ENCODE measurements at places on chromosomes 1 and 21. TPM values are rescaled to one million over a fixed set of nuclear protein-coding genes. Genes with fewer than 3 reads are reported as not detected.

Gene TPR
- 47.4 TPM for polyA plus RNA-seq

Gene LDLRAD1
- 1.1 TPM for polyA plus RNA-seq

Gene CHIA
- 0.70 TPM for polyA plus RNA-seq

Gene DNM3
- 4.9 TPM for polyA plus RNA-seq

Gene PHLDA3
- 24.0 TPM for polyA plus RNA-seq

Gene PRKCZ
- 142 TPM for polyA plus RNA-seq

Gene HSD3B1
- not detected for polyA plus RNA-seq

Gene HRNR
- not detected for polyA plus RNA-seq

Gene BMP8B
- polyA plus RNA-seq = 4.4 TPM

Gene KISS1
- polyA plus RNA-seq = 3.7 TPM

Gene MTMR11
- 20.5 TPM for polyA plus RNA-seq

Gene MROH9
- 2.3 TPM for polyA plus RNA-seq

Gene TNFRSF4
- polyA plus RNA-seq = 0.80 TPM

Gene FCER1G
- polyA plus RNA-seq = 60.9 TPM

Gene NR1I3
- 0.57 TPM for polyA plus RNA-seq

DNA sequence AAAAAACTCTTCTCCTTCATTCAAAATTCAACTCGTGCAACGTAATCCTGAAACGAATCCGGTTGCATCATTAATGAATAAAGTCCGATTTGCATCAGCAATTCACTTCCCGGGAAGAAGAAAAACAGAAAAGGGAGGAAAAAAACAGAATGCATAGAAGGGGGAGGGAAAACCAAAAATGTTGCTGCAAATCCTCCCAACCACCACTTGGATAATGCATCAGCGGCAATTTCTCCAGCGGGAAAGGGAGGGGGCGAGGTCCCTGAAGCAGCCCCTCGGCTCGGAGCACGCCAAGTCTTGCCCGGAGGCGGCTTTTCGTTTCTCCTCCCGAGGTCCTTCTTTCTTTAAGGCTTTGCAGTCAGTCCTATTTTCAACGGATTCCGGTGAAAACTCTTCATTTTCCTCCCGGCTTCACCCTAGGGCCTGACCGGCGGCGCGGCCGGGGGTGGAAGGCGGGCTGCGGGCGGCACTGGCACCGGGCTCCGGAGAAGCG, 723 bp downstream of the CDC42BPA start:
- peak; percentile 69 for DNase-seq

GRCh38 chr1:184291701-184292100, 95.1 kb upstream of the C1orf21 start:
- DNase-seq = no peak

DNA sequence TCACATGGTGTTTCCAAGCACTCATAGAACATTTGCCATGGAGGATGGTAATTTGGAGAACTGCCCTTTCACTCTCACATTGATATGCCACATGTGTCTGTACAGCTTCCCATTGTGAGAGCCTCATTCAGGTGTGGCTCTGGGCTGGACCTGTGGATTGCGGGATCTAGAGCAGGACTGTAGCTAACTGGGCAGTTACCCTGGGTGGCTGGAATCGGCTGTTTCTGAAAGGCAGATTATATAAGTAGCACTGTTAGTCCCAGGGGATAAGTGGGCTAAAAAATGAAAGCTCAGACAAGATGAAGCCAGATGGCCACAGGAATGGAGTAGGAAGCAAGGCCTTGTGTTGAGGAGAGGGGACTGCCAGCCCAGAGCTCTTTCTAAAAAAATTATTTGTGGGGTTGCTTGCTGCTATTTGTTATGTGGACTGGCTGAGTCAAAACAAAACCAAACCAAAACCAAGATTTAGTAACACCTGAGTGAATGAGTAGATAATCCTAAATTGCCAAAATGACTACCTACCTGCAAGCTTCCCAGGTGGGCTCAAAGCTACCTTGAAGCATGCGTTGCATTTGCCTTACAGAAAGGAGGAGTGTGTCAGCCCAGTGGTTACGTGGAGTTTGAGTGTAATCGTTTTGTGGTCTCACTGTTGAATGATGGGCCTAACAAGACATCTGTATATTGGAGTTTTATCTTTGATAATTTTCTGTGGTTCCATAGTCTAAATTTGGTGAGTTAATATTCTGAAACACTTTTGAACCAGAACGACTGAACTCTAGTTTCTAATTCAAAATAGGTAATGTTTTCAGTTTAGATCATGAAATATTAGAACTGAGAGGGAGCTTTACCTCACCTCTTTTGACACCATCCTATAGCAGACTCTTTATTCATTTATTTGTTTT, 58.0 kb downstream of the SDCCAG8 start:
- no peak for DNase-seq

DNA sequence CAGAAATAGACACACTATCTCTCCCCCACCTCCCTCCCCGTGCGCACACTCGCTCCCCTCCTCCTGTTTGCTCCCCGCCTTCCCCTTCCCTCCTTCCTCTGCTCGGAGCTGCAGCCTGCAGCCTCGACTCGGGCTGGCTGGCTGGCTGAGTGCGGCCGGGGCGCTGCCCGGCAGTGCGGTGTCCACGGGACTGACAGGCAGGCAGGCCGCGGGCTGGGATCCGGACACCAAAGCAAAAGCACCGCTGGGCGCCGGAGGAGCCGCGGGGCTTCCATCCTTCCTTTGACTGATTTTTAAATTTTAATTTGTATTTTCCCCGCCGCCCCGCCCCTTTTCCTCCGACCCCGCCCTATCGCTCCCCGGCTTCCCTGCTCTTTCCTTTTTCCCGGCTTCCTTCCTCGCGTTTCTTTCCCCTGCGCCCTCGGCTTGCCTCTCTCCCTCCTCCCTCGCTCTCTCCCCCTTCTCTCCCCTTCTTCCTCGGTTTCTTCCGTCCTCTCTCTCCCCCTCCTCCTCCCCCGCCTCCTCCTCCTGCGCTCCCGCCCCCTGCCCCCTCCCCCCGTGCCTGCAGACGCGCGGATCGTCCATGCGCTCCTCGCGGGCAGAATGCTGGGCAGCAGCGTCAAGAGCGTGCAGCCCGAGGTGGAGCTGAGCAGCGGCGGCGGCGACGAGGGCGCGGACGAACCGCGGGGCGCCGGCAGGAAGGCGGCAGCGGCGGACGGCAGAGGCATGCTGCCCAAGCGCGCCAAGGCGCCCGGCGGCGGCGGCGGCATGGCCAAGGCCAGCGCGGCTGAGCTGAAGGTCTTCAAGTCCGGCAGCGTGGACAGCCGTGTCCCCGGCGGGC, 109.4 kb downstream of the NAV1 start:
- peak; percentile 68 for DNase-seq

GRCh38 chr1:79847700-79848099, 841.2 kb upstream of the ADGRL4 start:
- no peak for DNase-seq

DNA sequence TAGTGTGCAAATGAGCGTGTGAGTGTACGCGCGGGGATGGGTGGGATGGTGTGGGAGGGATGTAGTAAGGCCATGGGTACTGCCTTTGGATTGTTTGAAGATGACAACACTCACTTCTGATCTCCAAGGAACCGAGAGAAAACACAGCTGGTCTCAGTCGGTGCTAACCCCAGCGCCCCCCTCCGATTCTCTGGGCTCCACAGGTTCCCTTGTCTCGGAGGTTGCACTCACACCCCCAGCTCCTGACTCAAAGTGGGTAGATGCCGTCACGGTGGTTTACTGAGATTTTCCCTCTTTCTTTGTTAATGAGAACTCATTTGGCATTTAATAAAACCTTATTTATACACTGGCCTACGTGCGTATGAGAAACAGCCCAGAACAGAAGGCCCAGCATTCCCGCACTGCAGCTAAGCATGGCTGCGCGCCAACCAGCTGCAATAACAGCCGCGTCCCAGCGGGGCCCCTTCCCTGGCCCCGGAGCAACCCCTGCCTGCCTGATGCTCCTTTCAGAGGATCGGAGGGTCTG, 25.8 kb downstream of the ABCA4 start:
- DNase-seq = peak; percentile 83

DNA sequence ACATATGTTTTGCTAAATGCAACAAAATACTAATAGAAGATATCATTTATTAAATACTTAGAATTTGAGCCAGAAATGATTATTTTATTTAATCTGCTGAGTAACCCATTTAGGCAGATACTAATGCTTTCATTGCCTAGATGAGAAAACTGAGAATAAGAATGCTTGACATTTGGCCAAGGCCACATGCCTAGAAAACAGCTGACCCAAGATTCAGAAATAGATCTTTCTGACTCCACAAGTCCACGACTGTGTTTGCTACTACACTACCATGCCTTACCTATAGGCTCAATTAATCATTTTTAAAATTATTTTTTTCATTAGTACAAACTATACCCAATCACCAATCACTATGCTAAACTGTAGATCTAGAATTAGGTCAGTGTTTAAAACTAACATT, 129.7 kb downstream of the ATP1B1 start:
- peak; percentile 56 for DNase-seq

- peak; percentile 65 for DNase-seq
These were observed 2.8 kb upstream of the SRRM1 start for GRCh38 chr1:24640288-24640687.

GRCh38 chr1:246072456-246072955, 434.6 kb downstream of the SMYD3 start:
- DNase-seq = no peak

GRCh38 chr1:175480343-175480822, 263.0 kb downstream of the TNR start:
- DNase-seq = no peak

GRCh38 chr1:94737124-94737998, 82.8 kb upstream of the SLC44A3 start:
- no peak for DNase-seq

DNA sequence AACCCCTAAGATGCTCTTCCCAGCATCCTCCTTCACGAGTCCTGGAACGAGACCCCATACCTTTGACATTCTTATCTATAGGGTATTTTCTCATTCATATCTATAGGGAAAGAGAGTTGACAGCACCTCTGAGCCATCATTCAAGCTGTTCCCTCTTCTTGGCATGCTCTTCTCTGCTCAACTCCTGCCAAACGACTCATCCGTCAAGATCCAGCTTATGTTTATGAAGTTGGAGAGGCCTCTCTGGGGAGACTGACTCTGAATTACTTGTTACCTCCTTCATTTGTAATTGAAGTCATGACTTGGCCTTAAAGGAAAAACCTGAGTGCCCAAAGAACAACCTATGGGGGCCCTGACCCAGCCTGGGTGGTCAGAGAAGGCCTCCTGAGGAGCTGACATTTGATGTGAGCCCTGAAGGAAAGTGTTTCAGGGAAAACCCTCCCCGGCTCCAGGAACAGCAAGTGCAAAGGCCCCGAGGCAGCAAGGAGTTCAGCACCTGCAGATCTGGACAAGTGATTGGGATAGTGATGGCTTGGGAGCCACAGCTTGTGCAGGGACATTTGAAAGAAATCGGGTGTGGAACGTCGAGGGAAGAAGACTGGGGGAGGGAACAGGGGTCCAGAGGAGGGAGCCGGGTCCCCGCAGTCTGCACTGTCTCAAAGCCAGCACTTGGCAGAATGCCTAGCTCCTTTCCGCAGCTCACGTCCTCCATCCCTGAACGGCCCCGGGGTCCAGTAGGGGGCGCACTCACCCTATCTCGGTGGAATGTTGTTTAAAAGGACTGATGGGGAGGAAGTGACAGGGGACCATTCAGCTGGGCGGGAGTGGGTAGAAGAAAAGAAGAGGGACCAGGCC, 14.0 kb upstream of the CDA start:
- DNase-seq = peak; percentile 72

GRCh38 chr1:39080269-39080826, 54.2 kb downstream of the NDUFS5 start:
- DNase-seq = no peak

DNA sequence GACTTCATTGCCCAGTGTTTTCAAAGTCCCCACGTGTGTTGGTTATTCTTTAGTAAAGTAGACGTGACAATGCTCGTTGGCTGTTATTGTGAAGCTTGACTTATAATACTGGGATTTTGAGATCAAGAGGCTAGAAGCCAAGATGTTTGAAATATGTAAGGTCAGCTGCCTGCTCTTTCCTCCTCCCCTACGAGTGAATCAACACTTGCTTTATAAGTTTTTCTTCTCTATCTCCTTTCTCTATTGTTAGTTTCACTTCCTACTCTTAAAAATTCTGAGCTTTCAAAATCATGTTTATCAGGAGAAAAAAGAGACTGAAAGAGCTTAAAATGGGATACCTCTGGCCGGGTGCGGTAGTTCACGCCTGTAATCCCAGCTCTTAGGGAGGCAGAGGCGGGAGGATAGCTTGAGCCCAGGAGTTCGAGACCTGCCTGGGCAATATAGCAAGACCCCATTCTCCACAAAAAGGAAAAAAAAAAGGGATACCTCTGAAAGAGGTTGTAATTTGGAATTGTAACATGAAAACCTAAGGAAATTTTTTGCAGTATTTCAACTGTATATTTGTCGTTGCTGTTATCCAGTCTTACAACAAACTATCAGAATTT, 72.0 kb downstream of the EPB41 start:
- no peak for DNase-seq

DNA sequence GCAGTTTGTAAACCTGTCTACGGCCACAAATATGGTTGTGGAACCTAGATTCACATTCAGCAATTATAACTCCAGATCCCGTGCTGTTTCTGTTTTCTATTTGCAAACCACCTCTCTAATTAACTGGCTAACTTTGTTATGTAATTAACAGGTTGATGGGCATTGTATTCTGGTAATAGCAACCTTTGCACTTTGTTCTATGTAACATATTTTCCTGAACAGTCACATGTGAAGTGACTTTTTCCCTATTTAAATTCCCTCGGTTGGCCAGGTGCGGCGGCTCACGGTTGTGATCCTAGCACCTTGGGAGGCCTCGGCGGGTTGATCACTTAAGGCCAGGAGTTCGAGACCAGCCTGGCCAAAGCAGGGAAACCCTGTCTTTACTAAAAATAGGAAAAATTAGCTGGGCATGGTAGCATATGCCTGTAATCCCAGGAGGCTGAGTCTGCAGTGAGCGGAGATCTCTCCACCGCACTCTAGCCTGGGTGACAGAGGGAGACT, 1.4 kb downstream of the ACADM start:
- no peak for DNase-seq

DNA sequence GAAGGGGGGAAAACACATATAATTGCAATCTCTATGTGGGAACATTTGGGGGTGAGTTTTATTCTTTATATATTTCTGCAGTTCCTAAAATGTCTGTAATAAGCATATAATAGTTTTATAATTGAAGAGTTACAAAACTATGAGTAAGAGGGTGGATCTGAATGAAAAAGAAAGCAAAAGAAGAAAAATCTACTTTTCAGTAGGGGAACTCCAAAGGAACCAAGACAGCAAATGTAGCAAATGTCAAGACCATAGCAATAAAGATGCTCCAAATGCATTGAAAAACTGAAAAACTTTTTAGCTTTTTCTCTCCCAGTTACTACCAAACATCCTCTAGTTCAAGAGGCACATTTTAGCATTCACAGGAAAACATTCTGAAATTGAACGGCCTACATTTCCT, 434.8 kb downstream of the LMO4 start:
- no peak for DNase-seq

- peak; percentile 78 for DNase-seq
These were observed 700 bp upstream of the SYDE2 start for GRCh38 chr1:85201340-85202091.

- no peak for DNase-seq
These were observed 258.9 kb downstream of the PTBP2 start for GRCh38 chr1:96980448-96980847.

- DNase-seq = no peak
These were observed 775 bp upstream of the EFCAB14 start for GRCh38 chr1:46719689-46720088.
